ENCODE measurements at places on chromosomes 2 and 18. TPM values are rescaled to one million over a fixed set of nuclear protein-coding genes. Genes with fewer than 3 reads are reported as not detected.
A peak's percentile ranks its signal among the peaks of the same experiment; 100 is the strongest.

- DNase-seq, result no peak
Observed at GRCh38 chr18:52523566-52523965, 183.6 kb downstream of the DCC start.

- peak; percentile 41 for DNase-seq
Observed at GRCh38 chr2:224579411-224579810, 5.8 kb downstream of the CUL3 start.

GRCh38 chr2:54555318-54555837 is 99.3 kb downstream of the SPTBN1 start:
- DNase-seq, result no peak

DNA sequence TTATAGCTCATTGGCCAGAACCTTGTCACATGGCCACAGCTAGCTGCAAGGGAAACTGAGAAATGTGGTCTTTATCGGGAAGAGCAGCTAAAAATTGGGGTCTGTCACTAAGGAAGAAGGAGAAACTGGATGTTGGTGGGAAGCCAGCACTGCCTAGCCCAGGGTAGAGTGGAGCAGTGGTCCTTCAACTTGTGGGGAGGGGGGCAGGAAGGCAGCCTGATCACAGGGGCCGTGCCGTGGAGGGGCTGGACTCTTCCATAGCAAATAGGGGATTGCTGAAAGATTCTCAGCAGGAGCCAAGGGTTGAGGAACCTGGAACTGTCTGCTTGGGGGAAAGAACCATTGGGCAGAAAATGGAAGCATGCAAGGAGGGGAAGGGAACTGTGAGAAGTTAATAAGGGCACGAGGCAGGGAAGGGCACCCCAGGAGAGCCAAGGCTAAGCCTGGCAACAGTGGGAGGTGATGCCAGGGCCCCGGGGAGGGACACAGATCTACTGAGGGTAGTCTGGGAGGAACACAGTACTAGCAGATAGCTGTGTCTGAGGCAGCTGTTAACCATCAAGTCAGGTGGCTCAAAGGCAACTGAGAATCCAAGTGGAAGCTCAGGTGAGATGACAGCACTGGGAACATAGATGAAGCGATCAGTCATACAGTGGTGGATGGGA is 5.9 kb upstream of the NEURL3 start:
- no peak for DNase-seq

DNA sequence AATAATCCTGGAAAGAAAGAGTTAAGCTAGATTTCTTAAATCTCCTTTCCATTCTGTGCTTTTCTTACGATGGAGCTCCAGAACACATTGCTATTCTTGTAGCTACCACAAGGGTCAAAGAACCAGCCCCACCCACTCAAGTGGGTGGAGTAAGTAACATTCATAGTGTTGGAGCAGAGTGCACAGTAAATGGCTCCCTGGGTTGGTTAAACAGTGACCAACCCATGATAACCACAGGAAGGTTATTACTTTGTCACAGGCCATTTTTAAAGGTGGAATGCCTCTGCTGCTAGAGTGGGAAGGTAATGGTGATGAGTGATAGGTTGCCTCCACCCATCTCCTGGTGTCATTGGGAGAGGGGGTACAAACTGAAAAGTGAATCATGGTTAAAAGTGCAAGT is 13.9 kb downstream of the ARPC2 start:
- DNase-seq, result no peak

DNA sequence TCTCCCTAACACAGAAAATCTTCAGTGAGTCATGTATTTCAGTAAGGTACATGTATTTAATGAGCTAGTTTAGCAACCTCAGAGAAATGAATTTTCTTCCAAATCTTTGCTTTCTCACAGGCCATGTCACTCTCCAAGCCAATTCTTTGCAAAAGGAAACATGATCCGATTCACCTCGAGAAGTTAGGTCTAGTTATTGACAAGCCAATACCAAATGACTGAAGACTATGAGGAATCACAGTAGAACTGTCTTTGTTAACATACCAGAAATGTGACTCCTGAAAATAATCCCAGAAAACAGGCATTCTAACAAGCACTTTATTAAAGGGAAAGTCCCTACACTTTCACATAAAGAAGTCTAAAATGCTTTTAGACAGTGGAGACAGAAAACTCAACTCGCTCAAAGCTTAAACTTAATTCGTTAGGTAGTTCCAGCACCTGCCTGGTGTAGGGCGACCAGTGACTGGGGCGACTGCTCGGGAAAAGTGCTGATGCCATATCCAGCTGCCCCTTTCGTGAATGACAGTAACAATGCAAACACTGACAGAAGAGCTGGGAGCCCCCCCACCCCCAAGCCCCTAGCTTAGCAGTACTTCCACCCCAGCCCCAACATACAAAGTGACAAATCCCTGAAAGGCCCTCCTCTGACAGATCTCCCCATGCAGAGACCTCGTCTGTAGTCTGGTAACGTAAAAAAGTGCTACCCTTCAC is 1.8 kb downstream of the MEMO1 start:
- DNase-seq, result peak; percentile 50

DNA sequence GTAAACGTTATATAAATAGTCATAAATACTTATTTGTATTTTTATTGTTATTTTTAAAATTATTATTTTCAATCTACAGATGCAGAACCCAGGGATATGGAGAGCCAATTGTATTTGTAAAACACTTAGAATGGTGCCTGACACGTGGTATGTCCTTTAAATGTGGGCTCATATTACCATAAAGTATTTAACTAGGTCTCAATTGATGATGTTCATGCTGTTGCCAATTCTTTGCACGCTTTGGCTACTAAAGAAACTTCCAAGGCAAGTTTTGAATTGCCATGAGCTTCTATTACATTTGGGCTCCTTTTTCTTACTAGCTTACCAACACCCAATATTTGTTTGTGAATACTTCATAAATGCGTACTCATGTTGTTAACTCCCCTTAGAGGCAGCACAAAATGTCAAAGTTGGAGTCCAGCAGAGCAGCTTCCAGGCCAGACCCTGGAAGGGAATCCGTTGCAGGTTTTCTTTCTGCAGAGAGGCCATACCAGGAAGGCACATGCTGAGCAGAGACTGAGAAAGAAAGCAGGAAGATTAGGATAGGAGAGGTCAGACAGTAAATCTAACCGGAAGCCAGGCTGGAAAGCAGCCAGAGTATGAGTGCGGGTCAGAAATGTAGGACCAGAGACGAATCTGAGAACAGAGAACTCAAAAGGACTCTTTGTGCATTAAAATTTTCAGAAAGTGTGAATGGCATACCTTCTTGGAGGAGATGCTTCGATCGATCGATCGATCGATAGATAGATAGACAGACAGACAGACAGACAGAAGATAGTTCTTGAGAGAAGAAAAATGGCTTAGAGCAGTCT is 4.2 kb upstream of the NOSTRIN start:
- peak; percentile 8 for DNase-seq

GRCh38 chr2:135925571-135925970 is 49.3 kb upstream of the MCM6 start:
- DNase-seq, result no peak

DNA sequence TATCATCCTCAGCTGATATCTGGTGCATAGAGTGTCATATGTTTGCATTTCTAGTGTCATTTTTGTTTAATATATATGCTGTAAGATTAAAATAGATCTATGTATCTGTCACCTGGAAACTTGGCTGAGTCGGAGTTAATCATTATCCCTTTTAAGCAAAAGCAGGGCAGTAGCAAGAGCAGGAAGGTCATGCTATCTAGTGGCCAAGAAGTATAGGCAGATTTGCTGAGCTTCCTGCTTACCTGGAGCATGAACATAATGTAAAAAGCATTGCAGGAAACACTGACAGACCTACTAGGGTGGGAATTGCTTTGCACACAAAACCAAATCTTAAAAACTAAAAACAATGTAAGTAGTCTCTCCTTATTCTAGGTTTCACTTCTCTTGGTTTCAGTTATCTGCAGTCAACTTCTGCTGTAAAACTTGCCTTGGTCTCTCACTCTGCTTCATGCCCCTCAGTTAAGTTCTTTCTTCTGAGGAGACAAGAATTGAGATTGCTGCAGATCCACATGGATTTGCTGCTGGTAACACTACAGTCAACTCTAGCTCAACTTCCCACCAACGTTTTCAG is 295.3 kb downstream of the CDH7 start:
- no peak for DNase-seq

- no peak for DNase-seq
Observed at GRCh38 chr2:223669453-223670225, 67.5 kb upstream of the SCG2 start.

- DNase-seq, result no peak
Observed at GRCh38 chr2:11563784-11564666, 30.2 kb downstream of the GREB1 start.

DNA sequence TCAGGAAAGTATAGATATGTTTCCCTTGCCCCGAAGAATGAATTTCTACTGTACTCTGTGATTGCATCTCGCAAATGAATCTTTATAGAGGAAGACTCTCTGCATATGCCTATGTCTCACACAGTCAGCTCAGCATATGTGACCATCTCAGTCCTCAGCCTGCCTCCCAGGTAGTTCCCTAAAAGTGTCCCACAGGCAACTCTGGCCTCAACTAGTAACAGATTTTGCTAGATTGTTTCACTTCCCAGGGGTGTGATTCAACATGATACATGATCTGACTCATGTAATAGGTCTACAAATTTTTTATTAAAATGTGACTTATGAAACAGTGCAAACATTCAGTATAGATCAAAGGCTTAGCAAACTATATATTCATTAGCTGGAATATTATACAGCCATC is 296.6 kb upstream of the CRIM1 start:
- peak; percentile 12 for DNase-seq

ADGRF3 gene
- total RNA-seq, result 0.18 TPM

PRSS56 gene
- total RNA-seq, result not detected

MFF gene
- total RNA-seq, result 60.4 TPM

PLEKHH2 gene
- total RNA-seq, result 1.1 TPM

ASXL3 gene
- total RNA-seq, result 1.7 TPM

All from endothelial cell of umbilical vein (primary cell).